Fibroblast of lung (primary cell): ENCODE measurements at places on chromosomes 4 and X. TPM values are rescaled to one million over a fixed set of nuclear protein-coding genes. Genes with fewer than 3 reads are reported as not detected.

- DNase-seq: peak; percentile 98
Observed at GRCh38 chr4:74531963-74532794, 87.2 kb downstream of the AREG start.

DNA sequence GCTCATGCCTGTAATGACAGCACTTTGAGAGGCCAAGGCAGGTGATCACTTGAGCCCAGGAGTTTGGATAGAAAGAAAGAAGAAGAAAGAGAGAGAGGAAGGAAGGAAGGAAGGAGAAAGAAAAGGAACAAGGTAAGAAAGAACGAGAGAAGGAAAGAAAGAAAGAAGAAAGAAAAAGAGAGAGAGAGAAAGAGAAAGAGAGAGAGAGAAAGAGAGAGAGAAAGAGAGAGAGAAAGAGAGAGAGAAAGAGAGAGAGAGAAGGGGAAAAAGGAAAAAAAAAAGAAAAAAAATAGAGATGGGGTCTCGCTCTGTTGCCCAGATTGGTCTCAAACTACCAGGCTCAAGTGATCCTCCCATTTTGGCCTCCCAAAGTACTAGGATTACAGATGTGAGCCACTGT lies 22.5 kb downstream of the ING2 start:
- DNase-seq: no peak

CT45A2 gene
- total RNA-seq: not detected in 2 replicates

TMEM31 gene
- not detected in 2 replicates for total RNA-seq

GAB3 gene
- 4.1 and 6.4 TPM in 2 replicates for total RNA-seq

DNA sequence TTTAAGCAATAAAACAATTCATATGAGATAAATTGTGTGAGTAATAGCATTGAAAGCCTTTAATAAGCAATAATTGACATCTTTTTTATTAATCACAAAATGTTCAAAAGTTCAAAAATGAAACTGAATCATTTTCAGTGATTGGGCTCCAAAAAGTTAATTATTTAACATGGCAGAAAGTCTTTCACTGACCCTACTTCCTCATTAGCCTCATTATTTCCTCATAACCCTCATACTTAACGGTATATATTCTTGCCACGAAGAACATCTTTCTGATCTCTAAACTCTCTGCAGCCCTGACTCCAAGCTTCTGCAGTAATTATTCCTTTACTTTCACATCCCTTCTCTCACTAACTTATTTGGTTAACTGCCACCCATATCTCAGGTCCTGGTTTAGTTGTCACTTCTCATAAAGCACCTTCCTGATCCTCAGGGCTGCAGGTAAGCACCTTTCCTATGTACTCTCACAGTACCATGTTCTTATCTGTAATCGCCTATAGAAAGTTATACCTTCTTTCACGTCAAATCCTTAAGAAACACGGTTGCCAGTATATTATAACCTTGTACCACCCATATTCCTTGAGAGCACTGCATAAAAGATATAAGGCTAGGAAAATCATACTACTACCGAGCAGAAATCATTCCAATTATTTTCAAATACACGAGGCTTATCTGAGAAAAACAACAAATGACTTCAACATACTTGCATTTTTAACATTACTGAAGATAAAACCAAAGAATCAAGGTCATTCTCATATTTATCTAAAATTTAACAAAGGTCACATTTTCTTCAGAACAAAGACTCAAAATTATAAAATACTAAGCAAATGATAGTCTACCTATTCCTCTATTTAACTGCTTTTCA lies 72.2 kb downstream of the PPP3CA start:
- no peak for DNase-seq

DNA sequence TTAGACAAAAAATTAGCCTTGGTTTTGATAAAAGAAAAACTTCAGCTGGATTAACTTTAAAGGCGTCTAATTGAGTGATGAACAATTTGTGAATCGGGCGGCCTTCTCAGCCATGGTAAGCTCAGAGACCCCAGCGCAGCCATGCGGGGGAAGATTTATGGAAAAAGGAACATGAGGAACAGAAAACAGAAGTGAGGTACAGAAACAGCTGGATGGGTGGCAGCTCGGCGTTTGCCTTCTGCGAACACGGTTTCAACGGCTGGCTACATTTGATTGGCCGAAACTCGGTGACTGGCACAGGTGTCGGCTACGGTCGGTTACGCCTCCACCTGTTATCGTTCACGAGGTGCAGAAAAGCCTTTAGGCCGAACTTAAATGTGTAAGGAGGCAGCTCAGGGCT lies 401.4 kb upstream of the FAT1 start:
- no peak for DNase-seq
